ENCODE measurements at places on chromosomes 2 and 18.

DNA sequence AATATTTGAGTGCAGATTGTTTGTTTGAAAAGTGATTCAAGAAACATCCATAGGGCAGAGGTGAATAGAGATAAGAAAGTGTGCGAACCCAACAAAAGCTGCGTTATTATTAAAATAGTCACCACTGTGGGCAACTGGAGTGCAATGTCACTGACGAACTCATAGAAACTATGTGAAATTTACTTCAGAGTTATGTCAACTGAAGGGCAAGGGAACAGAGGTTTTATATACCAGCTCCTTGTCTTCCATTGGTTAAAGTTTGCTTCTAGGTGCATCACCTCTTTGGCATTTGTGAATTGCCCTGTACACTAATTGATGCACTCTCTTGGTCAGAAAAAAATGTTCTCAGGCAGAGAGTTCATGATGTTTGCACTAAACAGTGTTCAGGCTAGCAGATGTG lies 110.5 kb upstream of the NYAP2 start:
- DNase-seq: no peak

GRCh38 chr2:110717734-110718133 lies 14.6 kb upstream of the ACOXL start:
- DNase-seq: no peak

DNA sequence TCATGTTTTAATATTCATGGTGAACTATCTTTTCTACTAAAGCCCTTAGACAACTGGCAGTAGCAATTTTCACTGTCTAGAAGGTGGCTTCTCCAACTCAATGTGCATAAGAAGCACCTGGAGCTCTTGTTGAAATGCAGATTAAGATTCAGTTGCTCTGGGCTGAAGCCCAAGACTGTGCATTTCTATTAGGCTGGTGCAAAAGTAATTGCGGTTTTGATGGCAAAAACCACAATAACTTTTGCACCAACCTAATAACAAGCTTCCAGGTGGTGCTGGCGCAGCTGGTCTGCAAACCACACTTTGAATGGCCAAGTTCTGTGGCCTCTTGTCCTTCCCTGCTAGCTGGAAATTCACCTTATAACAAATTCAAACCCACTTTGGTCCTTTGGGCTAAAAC lies 26.7 kb upstream of the VPS54 start:
- DNase-seq: no peak

DNA sequence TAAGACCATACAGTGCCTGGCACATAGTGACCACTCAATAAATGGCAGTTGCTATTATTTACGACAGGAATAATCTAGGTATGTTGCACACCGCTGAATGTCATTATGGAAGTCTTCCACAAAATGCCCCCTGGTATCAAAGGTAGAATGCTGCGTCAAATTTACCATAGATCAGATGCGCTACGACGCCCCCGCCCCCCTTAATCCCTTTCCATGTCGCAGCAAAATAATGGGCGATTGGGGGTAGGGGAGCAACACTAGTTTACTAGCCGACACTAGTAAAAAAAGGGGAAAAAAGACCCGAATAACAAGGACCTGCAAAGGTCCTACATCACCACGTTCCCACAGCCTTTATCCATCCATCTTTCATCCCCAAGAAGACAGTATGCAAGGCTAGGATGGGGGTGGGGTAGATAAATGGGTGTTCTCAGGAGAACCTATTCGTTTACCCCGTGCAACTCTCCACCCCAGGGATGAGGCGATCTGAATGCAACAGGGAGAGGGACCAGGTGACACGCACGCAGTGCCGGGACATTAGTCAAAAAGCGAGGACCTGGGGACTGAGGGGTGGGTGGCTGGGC lies 455 bp downstream of the PREPL start:
- peak; percentile 14 for DNase-seq

DNA sequence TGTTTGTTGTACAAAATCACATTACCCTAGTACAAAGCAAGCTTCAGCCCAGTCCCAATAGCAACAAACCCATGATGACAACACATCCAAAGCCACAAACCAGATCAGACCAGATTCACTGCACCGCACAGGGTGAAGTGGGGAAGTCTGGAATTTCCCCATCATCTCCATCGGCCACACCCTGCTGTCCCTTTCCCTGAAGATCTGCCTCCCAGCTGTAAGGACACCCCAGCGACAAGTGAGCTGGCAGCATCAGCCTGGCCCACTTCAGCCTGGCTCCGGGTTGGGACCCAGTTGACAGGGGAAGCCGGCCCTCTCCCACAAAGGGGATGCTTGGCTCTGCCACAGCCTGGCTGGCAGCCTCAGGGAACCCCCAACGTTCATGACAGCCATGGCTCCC lies 207.6 kb downstream of the MGAT5 start:
- no peak for DNase-seq

- no peak for DNase-seq
Observed at GRCh38 chr2:118696786-118697465, 150.5 kb downstream of the EN1 start.

Measured in COLO829 (cell line).